ENCODE measurements at places on chromosomes 16 and 17. TPM values are rescaled to one million over a fixed set of nuclear protein-coding genes. Genes with fewer than 3 reads are reported as not detected.
A peak's percentile ranks its signal among the peaks of the same experiment; 100 is the strongest.

DNA sequence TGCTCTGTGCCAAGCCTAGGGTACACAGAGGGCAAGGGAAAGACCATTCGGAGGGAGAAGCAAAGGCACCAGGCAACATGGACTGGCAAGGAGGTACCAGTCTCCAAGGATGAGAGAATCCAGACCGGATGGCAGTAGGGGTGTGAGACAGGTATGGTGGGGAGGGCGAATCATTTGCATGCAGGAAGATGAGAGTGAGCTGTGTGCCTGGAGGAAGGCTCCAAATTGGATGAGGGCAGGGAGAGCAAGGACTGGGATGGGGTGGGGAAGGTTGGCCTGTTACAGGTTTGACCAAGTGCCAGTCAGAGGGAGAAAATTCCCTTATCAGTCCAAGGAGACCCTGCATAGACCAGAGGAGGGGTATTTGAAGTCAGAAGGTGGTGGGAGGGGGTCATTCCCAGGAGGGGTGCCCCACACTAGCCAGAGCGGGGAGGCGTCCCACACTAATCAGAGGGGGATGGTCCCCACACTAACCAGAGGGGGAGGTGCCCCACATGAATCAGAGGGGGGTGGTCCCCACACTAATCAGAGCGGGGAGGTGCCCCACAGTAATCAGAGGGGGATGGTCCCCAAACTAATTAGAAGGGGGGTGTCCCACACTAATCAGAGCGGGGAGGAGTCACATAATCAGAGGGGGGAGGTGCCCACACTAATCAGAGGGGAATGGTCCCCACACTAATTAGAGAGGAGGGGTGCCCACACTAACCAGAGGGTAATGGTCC lies 737 bp downstream of the CANT1 start:
- DNase-seq, result no peak

- DNase-seq, result peak; percentile 65
These were observed 21.4 kb downstream of the MPRIP start for GRCh38 chr17:17063546-17064122.

GRCh38 chr17:60747069-60747808 lies 69.6 kb downstream of the BCAS3 start:
- DNase-seq, result no peak

Gene CCL7
- total RNA-seq, result not detected

Gene GPRC5B
- 12.4 TPM for total RNA-seq

Gene SYCE1L
- 1.7 TPM for total RNA-seq

Gene SPN
- not detected for total RNA-seq
